ENCODE measurements at places on chromosomes 6 and 20.
A peak's percentile ranks its signal among the peaks of the same experiment; 100 is the strongest.

DNA sequence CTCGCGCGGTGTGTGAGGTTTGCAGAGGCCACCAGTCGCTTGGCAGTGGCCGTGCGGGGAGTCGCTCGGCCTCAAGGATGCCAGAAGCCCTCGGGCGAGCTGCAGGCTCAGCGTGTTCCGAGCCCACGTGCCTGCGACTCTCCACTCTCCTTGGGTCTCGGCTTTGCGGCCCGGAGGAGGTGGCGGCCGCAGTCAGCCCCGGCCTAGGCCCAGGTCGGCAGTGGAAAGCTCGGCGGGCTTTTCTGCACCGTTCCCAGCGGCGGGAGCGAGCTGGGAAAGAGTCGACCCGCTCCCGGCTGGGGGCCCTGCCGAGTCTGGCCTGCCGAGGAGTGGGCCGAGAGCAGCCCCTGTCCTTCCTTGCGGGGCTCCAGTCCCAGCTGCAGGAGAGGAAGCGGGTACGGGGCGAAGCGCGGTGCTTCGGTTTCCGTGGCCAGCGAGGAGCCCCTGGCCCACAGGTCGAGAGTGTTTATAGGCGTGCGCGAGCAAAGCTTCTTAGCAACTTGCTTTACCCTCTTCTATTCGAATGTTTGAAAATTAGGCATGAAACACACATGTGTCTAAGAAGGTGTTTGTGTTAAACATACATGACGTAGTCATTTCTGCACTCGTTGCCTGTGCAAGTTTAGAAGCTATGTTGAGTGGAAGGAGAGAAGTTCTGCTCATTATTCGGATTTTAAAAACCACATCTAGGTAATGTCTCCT lies 5.6 kb downstream of the FOXC1 start:
- DNase-seq, result peak; percentile 91

- DNase-seq, result peak; percentile 90
Measured at GRCh38 chr20:43583982-43584432, 6.7 kb upstream of the IFT52 start.

DNA sequence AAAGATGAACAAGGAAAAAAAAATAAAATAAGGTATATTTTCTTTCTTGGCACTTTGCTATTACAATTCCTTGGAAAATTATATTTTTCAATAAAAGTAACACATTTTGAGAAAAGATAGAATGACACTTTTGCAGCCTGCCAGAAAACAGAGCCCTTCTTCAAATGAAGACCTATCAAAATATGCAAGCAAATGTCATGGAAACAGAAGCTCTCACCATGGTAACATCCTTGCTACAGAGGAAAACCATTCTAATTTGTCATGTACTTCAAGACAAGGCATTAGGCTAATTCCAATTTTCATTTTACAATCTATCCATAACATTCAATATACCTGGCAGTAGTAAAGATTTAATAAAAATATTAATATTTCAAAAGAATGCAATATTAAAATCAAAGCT lies 177.9 kb downstream of the RNGTT start:
- DNase-seq, result no peak

- DNase-seq, result no peak
Measured at GRCh38 chr6:43608807-43609206, 20.3 kb downstream of the GTPBP2 start.

GRCh38 chr6:37426945-37427510 lies 6.0 kb upstream of the CMTR1 start:
- peak; percentile 5 for DNase-seq

- DNase-seq, result no peak
Measured at GRCh38 chr20:30606990-30607389, 650.5 kb upstream of the DEFB115 start.

DNA sequence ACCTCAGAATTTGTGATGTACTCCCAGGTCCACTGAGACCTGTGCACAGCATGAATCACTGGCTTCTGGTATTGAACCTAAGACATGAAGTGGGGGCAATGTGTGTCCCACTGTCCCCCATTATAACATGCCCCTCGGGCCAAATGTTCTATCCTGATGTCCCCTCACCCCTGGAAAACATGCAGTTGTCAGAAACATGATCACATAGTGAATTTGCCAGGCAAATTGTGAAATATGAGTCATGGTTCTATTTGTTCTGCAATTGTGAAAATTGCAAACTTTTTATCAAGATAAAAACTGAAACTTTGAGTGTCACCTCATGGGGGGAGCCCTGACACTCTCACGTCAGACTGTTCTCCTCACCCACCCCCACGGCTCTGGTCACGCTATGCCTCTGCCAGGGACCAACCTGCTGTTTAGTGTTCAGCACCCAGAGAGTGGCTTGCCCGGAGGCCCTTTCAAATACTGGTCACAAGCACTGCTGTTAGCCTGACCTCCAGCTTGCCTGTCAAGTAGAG lies 305.3 kb downstream of the CLIC5 start:
- peak; percentile 31 for DNase-seq

GRCh38 chr20:23094927-23095326 lies 8.8 kb upstream of the CD93 start:
- DNase-seq, result peak; percentile 66

- DNase-seq, result no peak
Measured at GRCh38 chr6:14936861-14937260, 309.0 kb upstream of the JARID2 start.

- peak; percentile 46 for DNase-seq
Measured at GRCh38 chr6:157281570-157281969, 41.7 kb downstream of the TMEM242 start.

DNA sequence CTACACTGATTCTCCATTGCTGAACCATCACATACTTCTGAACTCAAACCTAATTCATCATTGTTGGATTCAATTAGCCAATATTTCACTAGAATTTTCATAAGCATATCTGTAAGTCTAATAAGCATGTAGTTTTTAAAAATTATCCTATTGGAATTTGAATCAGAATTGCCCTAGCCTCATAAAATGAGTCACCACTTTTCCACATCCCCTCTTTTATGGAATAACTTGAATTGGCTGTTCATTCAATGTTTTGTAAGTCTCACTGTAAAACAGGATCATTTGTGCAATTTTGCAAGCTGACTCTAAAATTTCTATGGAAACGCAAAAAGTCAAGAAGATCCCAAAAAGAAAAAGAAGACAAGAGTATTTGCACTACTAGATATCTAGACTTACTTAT lies 141.0 kb downstream of the HACE1 start:
- DNase-seq, result no peak

GRCh38 chr6:159935065-159935464 lies 33.8 kb upstream of the IGF2R start:
- DNase-seq, result no peak

GRCh38 chr20:37622728-37623127 lies 71.1 kb upstream of the CTNNBL1 start:
- DNase-seq, result no peak

- DNase-seq, result no peak
Measured at GRCh38 chr20:37290158-37290810, 829 bp downstream of the MANBAL start.

- DNase-seq, result no peak
Measured at GRCh38 chr20:23032056-23032749, 2.9 kb upstream of the SSTR4 start.

DNA sequence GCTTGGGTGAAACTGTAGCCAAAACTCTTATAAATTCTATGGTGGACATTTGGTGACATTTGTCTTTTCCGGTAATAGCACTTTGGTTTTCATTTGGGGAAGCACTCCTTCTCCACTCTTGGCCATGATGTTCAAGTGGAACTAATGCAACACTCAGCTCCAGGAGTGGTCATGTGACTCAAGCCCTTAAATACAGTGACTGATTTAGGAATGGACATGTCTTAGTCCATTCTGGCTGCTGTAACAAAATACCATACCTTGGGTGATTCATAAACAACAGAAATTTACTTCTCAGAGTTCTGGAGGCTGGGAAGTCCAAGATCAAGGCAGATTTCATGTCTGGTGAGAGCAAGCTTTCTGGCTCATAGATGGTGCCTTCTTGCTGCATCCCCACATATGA lies 10.8 kb upstream of the FKBP1A start:
- no peak for DNase-seq

- DNase-seq, result peak; percentile 69
Measured at GRCh38 chr6:44042989-44043478, 84.2 kb downstream of the MRPL14 start.

Measured in osteoblast (primary cell).